ENCODE measurements at places on chromosomes 3 and 15.

GRCh38 chr3:3127432-3128010 is 781 bp downstream of the TRNT1 start:
- DNase-seq = no peak

GRCh38 chr3:196641333-196642054 is 2.0 kb downstream of the NRROS start:
- no peak for DNase-seq

GRCh38 chr15:39641191-39641889 is 60.5 kb downstream of the THBS1 start:
- DNase-seq = no peak

- DNase-seq = peak; percentile 56
Observed at GRCh38 chr15:66908744-66909095, 156.7 kb upstream of the SMAD3 start.

DNA sequence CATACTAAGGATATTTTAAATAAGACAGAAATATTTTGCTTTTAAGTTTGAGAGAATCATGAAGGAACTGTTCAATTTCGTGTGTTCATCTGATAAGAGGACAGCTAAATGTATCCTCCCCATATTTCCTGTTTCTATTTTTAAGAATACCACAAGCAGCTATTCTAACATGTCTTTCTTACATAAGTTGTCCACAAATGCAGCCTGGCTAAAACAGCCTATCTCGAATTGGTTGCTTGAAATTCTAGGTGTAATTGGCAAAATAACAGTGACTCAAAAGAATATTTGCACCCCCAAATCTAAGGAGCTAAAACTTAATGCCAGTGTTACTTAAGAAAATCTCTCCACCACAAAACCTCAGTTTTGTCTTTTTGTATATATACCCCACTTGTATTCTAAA is 35.0 kb downstream of the BTLA start:
- DNase-seq = no peak

- no peak for DNase-seq
Observed at GRCh38 chr15:89130201-89130600, 41.9 kb downstream of the ABHD2 start.

GRCh38 chr3:198113206-198114053 is 153.4 kb downstream of the LMLN start:
- no peak for DNase-seq

GRCh38 chr3:151468284-151468917 is 7.5 kb upstream of the IGSF10 start:
- no peak for DNase-seq

DNA sequence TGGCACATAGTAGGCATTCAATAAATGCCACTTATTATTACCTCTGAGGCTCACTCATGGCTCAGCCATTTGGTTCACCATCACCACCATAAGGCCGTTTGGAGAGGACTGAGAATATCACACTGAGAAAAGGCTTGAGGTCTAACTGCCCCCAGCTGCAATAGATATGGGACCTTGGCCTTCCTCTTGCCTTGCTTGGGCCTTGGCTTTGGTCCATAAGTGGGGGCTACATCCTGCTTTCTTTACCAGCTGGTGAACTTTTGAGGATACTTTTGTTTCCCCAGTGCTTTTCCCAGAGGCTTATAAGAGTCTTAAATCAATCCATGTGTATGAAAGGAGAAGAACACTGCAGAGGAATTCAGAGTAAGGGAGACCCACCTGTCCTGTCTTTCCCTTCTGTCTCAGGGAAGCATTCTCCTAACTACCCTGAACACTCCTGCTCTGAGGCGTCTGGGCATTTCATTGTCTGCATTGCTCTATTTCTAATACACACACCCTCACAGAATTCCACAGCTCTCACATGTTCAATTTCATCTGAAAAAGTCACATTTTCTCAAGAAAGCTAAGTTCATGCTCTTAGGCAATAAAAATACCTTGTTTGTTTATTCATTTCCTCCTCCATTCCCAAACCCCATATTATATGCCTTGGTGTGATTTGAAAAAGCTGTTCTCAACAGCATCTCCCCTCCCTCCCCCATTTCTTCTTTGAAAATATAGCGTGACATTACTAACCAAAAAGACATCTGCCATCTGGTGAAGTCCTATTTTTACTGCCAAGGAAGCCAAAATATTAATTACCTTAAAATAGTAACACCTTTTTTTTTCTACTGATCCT is 22.5 kb upstream of the KCNMB2 start:
- DNase-seq = no peak

DNA sequence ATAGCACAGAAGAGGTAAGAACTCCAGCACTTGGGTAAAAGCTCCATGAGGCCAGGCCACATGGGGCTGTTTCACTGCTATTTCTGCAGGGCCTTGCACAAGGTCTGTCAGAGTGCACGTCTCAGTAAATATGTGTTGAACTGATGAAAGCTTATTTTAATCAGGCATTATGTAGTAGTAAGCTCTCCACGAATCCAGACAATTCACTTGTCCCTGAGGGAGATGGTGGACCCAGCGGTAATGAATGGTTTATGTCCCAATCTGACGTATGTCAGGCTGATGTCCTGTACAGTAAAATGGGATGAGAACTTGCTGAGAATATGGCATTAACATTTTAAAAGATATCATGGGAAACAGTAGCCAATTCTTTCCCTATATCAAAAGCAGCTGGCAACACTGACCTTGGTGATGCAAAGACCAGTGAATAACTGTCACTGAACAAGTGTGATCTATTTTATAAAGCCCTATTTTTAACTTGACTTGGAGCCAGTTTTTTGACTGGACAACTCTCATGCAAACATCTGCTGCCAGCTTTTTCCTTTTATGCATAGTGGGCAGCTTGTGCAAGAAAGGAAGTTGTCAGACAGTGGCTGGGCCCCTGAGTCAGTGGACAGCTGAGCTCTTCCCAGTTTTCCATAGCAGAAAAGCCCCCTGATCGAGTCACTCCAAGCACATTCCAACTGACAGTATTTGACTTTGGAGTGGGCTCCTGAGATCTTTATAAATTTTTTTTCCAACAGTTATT is 519.8 kb upstream of the MDFIC2 start:
- no peak for DNase-seq

DNA sequence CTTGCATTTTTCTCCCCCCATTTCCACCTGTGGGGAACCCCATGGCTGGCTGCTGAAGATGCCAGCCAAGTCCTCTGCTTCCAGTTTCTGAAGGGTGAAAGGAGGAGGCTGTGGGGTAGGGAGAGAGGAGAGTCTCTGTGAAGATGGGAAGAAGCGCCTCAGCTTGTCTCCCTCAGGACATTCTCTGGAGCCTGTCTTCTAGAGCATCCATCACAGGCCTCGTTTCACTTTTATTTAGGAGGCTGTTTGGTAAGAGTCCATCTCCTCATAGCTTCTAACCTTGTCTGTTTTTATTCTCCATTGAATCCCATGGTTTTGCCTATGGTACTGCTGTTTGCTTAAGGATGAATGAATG is 8.8 kb upstream of the LCTL start:
- DNase-seq = no peak
